Natural killer cell (primary cell): ENCODE measurements at places on chromosomes 1 and 21. TPM values are rescaled to one million over a fixed set of nuclear protein-coding genes. Genes with fewer than 3 reads are reported as not detected.

DNA sequence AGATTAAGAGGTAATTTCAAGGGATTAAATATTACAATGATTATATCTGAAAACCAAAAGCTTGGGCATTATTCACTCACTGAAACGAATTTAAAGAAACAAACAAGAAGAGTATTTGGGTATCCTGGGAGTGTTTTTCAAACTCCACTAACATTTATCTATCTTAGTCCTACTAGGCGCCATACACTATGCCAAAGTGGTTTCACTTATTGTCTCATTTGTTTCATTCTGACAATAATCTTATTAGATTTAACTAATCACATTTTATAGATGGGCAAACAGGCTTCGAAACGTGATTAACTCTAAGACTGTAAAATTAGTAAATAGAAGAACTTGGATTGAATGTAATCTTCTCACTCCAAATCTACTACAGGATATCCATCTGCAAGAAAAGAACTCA is 25.4 kb downstream of the ASH1L start:
- DNase-seq = no peak

GRCh38 chr1:9822490-9822889 is 1.3 kb downstream of the CLSTN1 start:
- no peak for DNase-seq

GRCh38 chr1:75768016-75768415 is 18.0 kb upstream of the RABGGTB start:
- DNase-seq = no peak

DNA sequence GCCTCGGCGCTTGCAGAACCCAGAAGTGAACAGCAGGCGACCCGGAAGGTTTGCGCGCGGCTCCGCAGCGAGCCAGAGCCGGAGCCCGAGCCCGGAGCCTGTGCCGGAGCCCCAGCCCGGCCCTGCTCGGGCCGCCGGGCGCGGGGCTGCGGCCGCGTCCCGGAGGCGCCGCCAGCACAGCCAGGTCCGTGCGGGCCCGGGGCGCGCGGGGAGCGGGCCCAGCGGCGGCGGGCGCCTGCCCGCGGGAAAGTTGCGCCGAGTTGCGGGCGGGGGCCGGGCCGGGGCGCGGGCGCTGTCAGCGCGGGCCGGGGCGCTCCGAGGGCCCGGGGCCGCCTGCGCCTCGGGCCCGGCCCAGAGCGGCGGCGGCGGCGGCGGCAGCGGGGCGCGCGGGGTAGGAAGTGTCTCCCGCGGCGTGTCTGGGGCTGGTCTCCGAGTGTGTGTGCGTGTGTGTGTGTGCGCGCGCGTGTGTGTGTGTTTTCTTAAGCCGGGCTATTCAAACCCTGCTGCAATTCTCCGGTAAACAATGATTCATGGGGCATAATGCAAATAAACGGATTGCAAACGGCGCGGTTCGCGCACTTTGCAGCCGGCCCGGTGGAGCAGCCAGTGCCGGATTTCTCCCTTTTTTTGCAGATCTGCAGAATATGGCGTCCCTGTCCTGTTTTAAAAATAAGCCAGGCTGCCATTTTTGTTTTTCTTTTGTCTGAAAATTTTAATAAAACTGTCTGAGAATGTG is at the start of gene ZNF362:
Gene ZNF362, plus strand, starts transcription at position 22 of the 736 bp plus-strand sequence. CDS start 14,083 bp downstream, outside the sequence.
- DNase-seq = peak; percentile 84

DNA sequence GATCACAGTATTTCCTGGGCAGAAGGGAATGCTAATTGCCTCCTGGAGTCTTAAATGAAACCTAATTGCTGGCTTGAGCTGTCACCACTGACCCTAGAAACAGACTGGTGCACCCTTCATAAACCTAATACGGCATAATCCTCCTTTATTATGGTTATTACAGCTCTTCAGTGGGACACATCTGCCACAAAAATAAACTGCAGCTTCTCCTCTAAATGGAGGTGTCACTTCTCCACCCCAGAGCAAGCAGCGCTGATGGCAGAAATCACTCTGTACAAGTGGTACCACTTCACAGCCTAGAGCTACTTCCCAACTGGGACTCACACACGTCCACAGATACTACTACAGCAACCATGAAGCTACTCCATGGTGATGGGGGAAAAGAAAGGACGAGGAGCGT is 11.1 kb downstream of the PTPN14 start:
- DNase-seq = no peak

DNA sequence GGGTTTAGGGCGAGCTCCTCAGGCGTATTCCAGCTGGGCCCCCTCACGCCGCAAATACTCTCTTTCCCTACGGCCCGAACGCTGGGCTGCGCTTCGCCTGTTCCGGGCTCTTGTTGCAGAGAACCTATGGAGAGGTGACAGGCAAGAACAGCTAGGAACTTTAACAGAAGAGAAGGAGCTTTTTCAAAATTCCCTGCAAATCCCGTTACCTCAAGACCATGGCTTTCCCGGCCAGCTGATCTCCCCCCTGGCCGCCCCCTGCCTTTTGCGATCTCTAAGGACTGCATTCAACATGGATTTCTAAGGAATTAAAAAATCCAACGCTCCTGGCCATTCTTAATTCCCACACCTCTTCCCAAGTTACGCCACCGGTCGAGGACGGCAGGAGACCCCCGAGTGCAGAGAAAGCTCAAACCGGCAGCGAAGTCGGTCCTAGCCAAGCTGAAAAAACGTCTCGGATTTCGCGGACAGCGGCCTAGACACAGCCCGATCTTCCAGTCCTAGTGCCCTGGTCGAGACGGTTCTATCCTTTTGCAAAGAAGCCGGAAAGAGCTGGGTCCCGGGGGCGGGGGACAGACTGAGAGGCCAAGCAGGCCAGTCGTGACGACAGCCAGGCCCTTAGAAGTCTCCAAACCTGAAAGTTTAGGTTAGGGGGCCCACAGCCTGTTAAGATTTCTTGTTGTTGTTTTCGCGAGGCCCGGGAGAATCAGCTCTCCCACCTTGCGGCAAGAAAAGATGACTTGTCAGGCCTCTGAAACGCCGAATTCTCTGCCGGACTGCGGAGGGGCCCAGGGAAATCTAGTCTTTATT is 1.1 kb upstream of the TBX15 start:
- DNase-seq = no peak

GRCh38 chr1:14853518-14853917 is 255.0 kb downstream of the KAZN start:
- DNase-seq = no peak

The TTC39A gene
- total RNA-seq = 0.38 TPM

The FGGY gene
- total RNA-seq = 31.5 TPM

The S100A3 gene
- not detected for total RNA-seq

The ZNF695 gene
- total RNA-seq = not detected

The SPRR1A gene
- total RNA-seq = not detected
